NB4 (cell line): ENCODE measurements at places on chromosomes 6 and 20.

- DNase-seq: no peak
These were observed 110.2 kb downstream of the LAMA2 start for GRCh38 chr6:128993166-128993565.

DNA sequence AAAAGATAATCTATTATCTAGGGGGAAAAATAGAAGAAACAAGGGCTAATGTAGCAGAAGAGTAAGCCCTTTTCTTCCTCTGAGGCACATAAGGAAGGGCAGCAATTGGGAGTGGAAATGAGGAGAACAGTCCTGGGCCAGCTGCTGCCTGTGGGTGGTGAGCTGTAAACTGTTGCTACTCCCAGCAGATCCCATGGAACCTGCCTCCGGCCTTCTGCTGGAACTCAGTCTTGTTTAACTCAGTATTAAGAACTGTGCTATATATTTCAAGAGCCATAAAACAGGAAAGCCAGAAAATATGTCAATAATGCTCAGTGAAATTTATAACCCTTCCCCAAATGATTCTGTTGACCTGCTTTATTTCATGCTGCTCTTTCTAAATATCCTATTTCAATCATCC is 464.2 kb downstream of the COL12A1 start:
- DNase-seq: no peak

GRCh38 chr20:23794841-23795240 is 31.7 kb downstream of the CST2 start:
- no peak for DNase-seq

DNA sequence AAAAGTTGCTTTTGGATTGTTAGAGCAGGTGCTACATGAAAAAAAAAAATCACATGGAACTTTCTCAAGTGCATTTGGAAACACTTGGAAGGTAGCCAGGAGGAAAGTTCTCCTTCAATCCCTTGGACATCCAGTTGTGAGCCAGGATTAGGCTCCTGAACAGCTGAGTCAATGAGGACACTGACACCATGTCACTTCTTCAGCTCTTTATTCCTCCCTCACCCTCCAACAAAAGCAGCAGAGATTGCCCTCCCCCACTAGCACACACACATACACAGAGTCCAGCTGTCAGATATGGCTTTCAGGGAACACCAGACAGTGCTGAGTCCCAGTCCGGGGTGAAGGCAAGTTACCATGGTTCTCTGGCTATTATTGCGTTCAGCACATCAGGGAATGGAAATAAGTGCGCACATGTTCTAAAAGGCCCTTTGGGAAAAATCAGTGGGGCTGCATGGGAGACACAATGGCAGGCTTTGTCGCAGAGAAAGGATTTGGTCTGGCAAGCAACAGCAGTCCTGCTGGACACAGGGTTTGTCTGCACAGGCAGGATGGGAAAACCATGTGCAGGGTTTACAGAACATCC is 124.7 kb upstream of the MARCKS start:
- no peak for DNase-seq

GRCh38 chr6:75761489-75761888 is 12.4 kb downstream of the MYO6 start:
- no peak for DNase-seq

DNA sequence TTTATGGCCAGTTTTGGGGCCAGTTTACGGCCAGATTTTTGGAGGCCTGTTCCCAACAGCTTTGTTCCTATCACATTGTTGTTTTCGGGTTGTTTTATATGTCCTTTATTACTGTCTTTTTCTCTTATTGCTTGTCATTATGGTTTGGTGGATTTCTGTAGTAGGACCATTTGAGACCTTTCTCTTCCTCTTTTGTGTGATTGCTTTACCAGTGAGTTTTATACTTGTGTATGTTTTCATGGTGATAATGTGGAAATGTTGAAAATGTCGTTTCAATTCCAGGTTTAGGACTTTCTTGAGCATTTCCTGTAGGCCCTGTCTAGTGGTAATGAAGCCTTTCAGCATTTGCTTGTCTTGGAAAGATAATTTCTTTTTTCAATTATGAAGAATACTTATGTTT is 17.8 kb downstream of the HLA-B start:
- DNase-seq: no peak

DNA sequence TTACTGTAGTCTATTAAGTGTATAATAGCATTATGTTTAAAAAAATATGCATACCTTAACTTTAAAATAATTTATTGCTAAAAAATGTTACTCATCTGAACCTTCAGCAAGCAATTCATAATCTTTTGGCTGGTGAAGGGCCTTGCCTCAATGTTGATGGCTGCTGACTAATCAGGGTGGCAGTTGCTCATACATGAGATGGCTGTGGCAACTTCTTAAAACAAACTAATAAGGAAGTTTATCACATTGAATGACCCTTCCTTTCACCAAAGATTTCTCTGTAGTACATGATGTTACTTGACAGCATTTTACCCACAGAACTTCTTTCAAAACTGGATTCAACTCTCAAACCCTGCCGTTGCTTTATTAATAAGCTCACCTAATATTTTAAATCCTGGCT is 84.0 kb downstream of the TASP1 start:
- DNase-seq: peak; percentile 13

- no peak for DNase-seq
These were observed 37.9 kb downstream of the PLCG1 start for GRCh38 chr20:41175201-41175651.

DNA sequence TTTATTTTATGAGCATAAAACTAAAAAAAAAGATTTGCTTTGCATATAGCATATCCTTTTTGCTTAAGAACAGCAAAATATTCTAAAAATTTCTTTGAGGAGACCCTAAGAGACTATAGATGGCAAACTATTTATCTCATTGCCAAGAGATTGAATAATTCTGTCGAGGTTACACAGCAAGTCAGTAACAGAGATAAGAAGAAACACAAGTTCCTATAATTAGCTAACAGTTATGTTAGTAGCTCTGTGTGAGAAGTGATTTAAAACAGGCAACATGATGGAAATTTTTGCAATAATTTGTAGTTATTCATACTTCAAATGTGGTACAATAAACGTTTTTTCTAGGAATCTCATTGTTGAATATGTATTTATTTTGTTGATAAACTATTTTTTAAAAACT is 9.1 kb downstream of the LAMA2 start:
- DNase-seq: no peak

DNA sequence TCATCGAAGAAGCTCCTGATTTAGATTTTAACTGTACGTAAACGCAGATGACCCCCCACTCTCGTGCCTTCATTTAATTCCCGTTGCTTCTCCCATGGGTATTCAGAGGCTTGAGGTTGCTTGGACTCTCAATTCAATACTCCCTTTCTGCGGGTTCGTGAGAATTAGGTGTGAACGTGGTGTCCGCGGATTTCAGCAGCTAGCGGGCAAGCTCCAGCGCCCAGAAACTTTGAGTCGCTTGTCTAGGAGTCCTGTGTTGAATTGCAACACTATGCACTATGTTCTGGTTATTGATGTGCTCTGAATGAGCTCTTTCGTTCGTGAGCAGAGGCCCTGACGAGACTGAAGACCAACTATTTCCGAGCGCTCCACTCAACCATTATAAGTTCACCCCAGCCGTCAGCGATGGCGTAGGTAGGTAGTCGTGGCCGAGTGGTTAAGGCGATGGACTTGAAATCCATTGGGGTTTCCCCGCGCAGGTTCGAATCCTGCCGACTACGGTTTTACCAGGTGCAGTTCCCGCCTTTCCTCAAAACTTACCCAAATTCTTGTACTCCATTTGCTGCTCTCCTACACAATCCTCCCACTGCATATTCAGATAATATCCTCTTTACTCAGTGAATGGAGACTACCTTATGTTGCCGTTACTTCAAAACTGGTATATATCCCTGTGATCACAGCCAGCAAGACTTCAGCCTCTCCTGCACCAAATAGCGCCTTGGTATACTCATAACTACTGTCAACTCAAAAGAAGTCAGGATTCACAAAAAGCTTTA is 72.6 kb upstream of the ZNF184 start:
- DNase-seq: peak; percentile 81

DNA sequence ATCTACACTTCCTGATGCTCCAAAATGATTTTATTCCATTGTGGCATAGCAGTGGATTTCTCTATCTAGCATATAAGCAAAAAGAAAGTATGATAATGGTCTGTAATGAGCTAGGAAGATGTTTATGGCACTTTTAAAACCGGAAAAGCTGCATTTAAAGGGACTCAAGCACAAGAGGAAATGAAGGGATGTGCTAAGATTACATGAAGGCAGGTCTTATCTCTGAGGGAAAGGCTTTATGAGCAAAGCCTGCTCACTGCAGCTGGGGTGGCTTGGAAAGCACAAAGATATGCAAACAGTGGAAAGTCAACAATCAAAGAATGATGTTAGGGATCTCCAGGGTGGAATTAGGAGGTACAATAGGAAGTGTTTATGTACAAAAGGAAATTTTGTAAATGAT is 138.2 kb downstream of the TENT5A start:
- peak; percentile 49 for DNase-seq

GRCh38 chr6:169990095-169991030 is 238.9 kb downstream of the ERMARD start:
- peak; percentile 90 for DNase-seq

DNA sequence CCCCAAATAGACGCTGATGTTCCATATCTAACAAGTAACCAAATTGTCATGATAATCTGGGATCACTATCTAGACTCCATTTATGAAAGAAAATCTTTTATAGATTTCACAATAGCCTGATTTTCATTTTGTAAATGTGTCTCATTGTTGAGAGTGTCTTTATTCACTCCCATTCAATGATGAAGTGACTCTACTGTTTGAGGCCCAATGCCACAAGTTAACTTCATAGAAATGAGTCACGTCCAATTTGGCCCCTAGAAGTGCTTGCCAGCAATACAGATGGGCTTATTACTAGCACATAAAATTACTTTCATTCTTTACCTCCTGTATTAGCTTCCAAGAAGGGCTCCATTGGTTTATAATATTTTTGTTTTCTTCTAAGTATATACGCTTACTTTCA is 6.3 kb downstream of the IPCEF1 start:
- no peak for DNase-seq

DNA sequence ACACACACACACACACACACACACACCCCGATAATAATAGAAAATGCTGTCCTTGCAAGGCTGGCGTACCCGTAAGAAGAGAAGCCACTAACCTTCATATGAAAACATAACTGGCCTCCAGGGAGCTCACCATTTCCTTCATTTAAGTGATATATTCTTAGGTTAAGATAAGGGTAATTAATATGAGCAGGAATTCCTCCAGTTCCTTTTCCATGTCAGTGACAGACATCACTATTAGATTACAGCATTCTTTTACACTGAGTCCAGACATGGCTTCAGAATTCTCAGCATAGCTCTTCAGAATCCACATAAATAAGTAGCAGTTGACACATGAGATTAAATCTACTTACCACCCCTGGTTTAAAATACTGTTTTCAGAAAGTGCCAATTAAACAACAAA is 121.9 kb downstream of the SIM1 start:
- DNase-seq: peak; percentile 35

- DNase-seq: no peak
These were observed 50.7 kb upstream of the ENPP4 start for GRCh38 chr6:46079061-46079460.

GRCh38 chr20:1494436-1494835 is 3.2 kb upstream of the SIRPB2 start:
- peak; percentile 84 for DNase-seq

GRCh38 chr6:117459204-117459944 is 23.1 kb upstream of the DCBLD1 start:
- no peak for DNase-seq

GRCh38 chr6:33008944-33009861 is at the start of gene HLA-DOA:
HLA-DOA (minus strand) TSS chr6:33009591.
- DNase-seq: peak; percentile 17
